NCI-H524 treated with DMSO at 0.1 percent for 48 hours (cell line): ENCODE measurements at places on chromosomes 1 and 21.

DNA sequence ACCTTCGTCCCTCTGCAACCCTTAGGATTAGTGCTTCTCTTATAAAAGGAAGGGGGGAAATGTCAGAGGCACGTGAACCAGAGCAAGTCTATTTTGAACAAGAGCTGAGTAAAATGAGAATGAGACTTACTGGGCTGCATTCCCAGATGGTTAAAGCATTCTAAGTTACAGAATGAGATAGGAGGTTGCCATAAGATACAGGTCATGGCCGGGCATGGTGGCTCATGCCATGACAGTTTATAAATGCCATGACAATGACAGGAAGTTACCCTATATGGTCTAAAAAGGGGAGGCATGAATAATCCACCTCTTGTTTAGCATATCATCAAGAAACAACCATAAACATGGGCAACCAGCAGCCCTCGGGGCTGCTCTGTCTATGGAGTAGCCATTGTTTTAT is 2.5 kb upstream of the AQP10 start:
- DNase-seq = no peak

GRCh38 chr21:31157756-31158155 is 119.5 kb upstream of the KRTAP19-8 start:
- no peak for DNase-seq

GRCh38 chr1:77966291-77966690 is 12.6 kb downstream of the FUBP1 start:
- DNase-seq = no peak

DNA sequence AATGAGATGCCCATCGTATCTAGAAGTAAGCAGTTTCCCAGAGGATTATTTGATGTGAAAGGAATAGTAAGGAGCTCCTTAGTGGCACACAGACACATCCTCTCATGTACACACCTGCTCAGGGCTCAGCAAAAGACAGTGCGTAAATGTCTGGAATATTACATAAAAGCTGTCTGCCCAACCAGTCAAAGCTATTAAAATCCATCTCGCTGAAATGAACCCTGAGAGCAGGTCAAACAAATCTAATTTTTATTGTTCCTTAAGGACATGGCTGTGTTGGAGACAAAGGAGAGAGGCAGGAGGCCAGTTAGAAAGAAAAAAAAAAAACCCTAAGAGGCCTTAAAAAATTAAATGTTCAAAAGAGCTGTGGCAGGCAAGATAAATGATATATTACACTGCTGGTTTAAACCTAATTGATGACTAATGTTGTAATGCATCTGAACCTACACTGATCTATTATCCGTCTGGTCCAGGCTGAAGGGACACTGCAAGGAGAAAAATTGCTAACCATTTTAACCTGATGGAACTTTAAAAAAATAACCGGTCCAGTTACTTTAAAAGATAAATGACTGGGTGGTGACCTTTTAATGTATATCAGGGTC is 58.5 kb upstream of the FGGY start:
- no peak for DNase-seq

- no peak for DNase-seq
These were observed 159.3 kb downstream of the TTLL7 start for GRCh38 chr1:83839566-83840173.

DNA sequence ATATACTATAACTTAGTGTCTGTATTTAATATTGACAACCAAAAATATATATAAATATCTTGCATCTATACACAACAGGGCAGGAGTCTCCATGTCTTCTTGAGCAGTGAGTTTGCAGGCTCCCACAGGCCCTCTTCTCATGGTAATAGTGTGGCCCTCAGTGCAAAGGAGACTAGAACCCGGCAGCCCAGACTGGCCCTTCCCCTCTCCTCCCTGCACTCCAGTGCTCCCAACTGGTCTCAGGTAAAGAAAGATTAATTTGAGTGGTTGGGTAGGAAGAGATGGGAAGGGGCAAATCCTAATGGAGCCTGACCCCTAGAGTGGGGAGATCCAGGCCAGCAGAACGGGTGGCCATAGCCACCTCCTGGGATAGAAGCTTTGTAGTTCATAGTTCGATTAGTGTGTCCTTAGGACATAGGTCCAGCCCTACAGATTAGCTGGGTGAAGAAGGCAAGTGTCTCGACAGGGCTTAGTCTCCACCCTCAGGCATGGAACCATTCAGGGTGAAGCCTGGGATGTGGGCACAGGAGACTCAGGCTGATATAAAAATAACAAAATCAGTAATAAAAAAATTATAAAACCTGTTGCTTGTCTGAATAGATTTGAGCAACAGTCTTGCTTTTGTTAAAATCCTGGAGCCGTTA is 32.3 kb downstream of the SLC2A1 start:
- no peak for DNase-seq
